T-helper 2 cell treated with Interferon-gamma antibody and Interleukin-4, amounts not matched to agents 100 ng/mL and 5 ng/mL, for 36 hours (primary cell): ENCODE measurements at places on chromosomes 2 and 18. TPM values are rescaled to one million over a fixed set of nuclear protein-coding genes. Genes with fewer than 3 reads are reported as not detected.

The MROH2A gene
- not detected in 2 replicates for total RNA-seq

The CYP27C1 gene
- total RNA-seq = not detected in 2 replicates

The BUB1 gene
- 107 and 114 TPM in 2 replicates for total RNA-seq

The RBM45 gene
- total RNA-seq = 18.1 and 24.1 TPM in 2 replicates

The MAP3K19 gene
- total RNA-seq = not detected in 2 replicates

The PAX3 gene
- not detected in 2 replicates for total RNA-seq

The IL1RL2 gene
- total RNA-seq = not detected in 2 replicates

The OSR1 gene
- total RNA-seq = not detected in 2 replicates
